ENCODE measurements at places on chromosomes 12 and 14.

- no peak for DNase-seq
Observed at GRCh38 chr12:6613776-6614512, 6.8 kb upstream of the CHD4 start.

DNA sequence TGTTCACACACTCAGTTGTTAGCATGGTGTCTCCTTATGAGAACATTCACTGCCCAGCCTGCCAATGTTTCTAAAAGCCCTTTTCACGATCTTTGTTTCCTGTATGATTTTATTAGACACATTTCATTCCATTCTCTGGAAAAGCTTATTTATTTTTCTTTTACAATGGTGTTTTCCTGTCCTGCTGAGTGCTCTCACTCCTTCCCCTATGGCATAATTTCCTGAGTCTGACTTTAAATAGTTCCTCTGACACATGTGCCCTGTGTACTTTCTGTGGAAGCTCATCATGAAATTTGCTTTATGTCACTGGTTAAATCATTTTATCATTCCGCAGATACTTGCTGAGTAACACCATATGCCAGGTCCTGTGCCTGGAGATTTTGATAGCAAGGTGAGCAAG lies 612.0 kb downstream of the FLRT2 start:
- DNase-seq, result no peak

DNA sequence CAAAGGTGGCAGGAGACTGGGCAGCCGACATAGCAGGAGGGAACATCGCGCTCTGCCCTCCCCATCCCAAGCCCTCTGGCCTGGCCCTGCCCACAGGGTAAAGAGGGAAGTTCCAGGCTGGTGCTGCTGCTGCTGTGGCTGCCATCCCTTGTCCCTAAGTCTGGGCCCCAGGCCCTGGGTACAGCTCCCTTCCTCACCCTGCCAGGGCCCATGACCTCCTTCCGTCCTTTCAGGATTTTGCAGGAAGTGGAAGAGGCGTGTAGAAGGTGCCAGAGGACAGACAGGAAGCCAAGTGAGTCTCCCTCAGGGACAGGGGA lies 14.7 kb upstream of the NCOR2 start:
- no peak for DNase-seq

DNA sequence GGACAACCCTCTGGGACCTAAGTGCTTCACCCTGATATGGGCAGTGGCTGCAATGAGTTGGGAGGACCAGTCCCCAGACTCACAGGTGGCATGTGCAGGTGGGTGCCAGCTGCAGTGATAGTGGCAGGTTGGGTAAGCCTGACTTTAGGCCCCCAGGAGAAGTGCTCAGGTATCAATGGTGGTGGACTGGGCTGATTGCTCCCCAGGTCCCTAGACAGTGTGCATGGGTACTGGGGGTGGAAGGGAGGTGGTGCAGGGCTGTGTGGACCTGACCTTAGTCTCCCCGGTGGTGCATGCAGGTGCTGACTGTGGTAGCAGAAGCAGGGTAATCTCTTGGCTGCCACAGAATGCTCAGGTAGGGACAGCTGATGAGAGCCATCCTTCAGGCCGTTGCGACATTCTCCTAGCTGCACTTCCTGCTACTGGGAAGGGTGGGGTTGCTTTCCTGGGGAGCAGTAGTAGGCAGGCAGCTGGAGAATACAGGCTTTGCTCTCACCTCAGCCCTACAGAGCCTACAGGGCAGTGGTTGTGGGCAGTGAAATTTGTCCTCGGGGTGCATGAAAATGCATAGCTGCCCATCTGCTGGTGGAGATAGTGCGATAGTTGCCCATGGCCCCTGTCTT lies 33.3 kb upstream of the CCND2 start:
- no peak for DNase-seq

DNA sequence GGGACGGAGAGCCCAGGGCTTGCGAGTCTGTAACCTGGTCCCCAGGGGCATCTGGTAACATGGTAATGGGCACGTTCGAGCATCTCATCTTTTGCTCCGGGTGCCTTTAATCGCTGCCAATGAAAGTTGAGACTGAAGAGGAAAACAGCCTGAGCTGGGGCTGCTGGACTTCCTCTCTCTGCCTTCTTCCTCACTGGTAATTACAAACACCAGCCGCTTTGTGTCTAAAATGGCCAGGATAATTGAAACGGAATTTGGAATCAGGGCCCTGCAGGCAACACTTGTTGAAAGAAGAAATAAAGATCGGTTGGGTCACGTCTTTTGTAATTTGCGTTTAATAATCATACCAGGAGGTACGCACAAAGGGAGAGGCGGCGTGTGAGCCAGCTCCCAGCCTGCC lies 51.5 kb upstream of the GPATCH2L start:
- no peak for DNase-seq

GRCh38 chr12:118302053-118302452 lies 70.7 kb downstream of the TAOK3 start:
- no peak for DNase-seq

DNA sequence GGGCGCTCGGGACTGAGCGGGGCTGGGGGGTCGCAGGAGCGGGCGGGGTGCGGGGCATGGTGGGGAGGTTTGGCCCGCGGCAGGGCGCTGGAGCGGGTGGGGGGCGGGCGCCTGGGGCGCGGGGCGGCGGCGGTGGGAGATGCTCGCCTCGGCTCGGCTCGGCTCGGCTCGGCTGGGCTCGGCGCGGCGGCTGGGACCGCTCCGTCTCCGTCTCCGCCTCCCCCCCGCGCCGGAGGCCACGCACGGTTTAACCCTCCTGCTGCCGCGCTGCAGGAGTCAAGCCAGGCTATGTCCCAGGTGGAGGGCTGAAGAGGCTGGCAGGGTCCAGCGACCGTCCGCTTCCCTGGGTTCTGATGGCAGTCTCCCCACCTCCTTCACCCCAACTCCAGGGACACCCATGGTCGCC lies at the start of gene PIANP:
Gene PIANP (minus strand): TSS at position 170 of the 406 bp plus-strand sequence. CDS start 2,754 bp downstream, outside the sequence.
- DNase-seq, result peak; percentile 38

GRCh38 chr12:75087654-75088053 lies 122.0 kb downstream of the KCNC2 start:
- DNase-seq, result no peak

- no peak for DNase-seq
Observed at GRCh38 chr12:107396991-107397390, 288.6 kb upstream of the PWP1 start.

- no peak for DNase-seq
Observed at GRCh38 chr12:41034686-41035085, 153.4 kb upstream of the PDZRN4 start.

DNA sequence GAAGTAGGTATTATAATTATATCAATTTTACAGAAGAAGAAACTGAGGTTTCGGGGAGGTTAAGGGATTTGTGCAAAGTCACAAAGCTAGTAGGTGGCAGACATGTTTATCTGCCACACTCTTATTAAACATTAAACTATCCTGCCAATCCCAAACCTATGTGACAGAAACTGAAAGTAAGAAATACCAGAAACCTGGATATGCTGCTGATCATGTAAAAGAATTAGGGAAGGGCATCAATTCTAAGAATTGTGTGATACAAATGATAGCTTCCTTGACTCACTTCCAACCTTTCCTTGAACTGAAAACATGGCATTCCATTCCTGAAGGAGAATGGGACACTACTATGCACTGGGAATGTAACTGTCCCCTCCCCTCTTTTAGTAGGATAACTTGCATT lies 16.9 kb downstream of the TAOK3 start:
- no peak for DNase-seq

GRCh38 chr12:25074113-25074512 lies 120.8 kb downstream of the DNAI7 start:
- no peak for DNase-seq

GRCh38 chr12:88628856-88629509 lies 48.7 kb upstream of the KITLG start:
- no peak for DNase-seq

- no peak for DNase-seq
Observed at GRCh38 chr12:50085615-50086072, 502 bp downstream of the SMARCD1 start.

- no peak for DNase-seq
Observed at GRCh38 chr14:54481695-54482094, 7.1 kb downstream of the GMFB start.

DNA sequence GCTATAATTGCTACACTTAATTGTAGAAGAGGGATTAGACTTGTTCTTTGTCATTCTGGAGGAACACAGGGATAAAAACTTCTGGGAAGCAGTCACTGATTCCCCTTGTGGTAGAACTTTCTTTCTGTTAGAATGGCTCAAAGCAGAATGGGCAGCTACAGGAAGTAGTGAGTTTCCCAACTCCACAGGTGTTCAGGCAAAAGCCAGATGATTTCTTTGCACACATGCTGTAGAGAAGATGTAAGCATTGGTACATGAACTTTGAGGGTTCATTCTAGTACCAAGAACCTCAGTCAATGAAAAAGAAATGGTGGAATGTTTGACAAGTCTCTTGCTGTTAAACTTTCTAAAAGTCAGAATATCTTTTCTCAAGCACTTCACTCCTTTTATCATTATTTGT lies 4.3 kb downstream of the NDUFA9 start:
- DNase-seq, result no peak

GRCh38 chr14:36320897-36321381 lies 502 bp upstream of the MBIP start:
- DNase-seq, result no peak

Measured in T follicular helper cell (primary cell).